Melanocyte of skin (primary cell): ENCODE measurements at places on chromosomes 16 and 17. TPM values are rescaled to one million over a fixed set of nuclear protein-coding genes. Genes with fewer than 3 reads are reported as not detected.

CLEC10A gene
- total RNA-seq = not detected in 2 replicates

LSM12 gene
- total RNA-seq = 65.6 and 70.6 TPM in 2 replicates

SDR42E2 gene
- not detected in 2 replicates for total RNA-seq

TSNAXIP1 gene
- 0.69 and 0.73 TPM in 2 replicates for total RNA-seq
